Activated CD4-positive, alpha-beta memory T cell treated with anti-CD3 and anti-CD28 coated beads for 36 hours (primary cell): ENCODE measurements at places on chromosomes 6 and 20. TPM values are rescaled to one million over a fixed set of nuclear protein-coding genes. Genes with fewer than 3 reads are reported as not detected.

The MBOAT1 gene
- 14.0 TPM for total RNA-seq

The SPTLC3 gene
- total RNA-seq = 0.26 TPM

The HTR1B gene
- not detected for total RNA-seq

The SLC22A7 gene
- not detected for total RNA-seq

The OLIG3 gene
- total RNA-seq = 0.15 TPM

The GSTA4 gene
- 22.3 TPM for total RNA-seq

GRCh38 chr6:81570681-81571080, 181.8 kb downstream of the TENT5A start:
- H3K27me3 ChIP-seq = no peaks in the 10 kb centered on the region
- DNase-seq = no peak
- no peaks in the 10 kb centered on the region for H3K4me1 ChIP-seq
- H3K4me3 ChIP-seq = no peak overlapping the region
- no peaks in the 10 kb centered on the region for H3K36me3 ChIP-seq
- H3K27ac ChIP-seq = no peak overlapping the region

DNA sequence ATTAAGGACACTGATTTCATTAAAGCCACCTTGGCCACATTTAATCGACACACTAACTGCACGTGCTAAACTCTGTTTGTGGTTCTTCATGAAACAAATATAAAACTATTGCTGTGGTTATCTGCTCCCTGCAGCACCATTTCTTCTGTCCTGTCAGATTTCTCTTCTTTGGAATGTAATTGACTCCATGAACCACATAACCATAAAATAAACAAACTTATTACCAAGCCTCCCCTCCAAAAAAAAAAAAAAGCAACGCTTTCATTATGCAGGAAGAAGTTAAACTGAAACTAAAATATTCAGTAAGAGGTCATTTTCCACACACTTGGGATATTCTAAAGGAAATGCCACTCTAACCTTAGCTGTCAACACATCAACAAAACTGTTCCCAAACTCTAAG, 319.1 kb upstream of the NT5E start:
- no peaks in the 10 kb centered on the region for H3K27me3 ChIP-seq
- H3K4me1 ChIP-seq = no peaks in the 10 kb centered on the region
- no peak overlapping the region for H3K27ac ChIP-seq
- no peaks in the 10 kb centered on the region for H3K36me3 ChIP-seq

DNA sequence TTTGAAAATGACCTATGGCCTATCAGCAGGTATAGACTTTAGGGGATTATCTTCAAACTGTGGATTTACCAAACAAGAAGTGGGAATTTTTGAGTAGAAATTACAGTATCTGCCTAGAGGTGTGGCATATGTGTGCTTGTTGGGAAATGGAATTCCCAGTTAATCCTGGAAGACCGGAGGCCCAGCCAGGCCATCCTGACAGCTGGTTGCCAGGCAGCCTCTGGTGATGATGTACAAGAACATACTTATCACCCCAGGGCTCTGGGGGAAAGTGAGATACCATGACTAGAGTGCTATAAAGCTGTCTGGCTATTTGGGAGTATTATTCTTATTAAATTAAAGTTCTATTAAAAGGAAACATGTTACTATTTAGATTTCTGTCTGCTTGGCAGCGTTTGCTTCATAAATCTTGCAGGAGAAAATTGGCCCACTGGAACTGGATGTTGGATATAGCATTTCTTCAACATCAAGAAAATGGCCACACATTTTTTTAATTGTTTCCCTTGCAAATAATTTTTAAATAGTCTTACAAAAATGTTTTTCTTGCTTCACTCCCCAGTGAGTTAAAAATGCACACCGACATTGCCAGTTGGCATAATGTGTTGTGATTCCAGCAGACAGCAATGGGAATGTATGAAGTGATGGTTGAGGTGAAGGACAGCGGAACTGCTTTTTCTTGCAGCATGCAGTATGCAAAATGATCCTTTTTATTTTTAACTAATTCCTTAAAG, 187.8 kb downstream of the MYLK4 start:
- peaks cover 11% of the 10 kb centered on the region for H3K4me1 ChIP-seq
- no peak for DNase-seq
- no peaks in the 10 kb centered on the region for H3K36me3 ChIP-seq
- H3K27me3 ChIP-seq = peaks cover 64% of the 10 kb centered on the region

DNA sequence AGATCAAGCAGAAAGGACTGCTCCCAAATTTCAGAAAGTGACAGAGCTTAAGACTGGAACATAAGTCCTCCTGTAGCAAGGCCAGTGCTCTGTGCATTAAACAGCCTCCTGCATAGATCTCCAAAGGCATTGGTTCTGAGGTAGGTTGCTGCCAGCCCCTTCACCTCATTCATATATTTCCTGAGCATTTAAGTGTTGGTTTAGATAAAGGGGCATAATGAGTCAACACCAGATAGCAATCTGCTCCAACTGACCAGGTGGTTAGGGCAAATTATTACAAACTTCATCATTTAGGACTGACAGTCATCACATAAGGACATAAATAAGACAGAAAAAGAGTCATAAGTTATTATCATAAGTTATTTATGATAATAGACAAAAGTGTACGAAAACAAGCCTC, 10.7 kb downstream of the PTPRK start:
- DNase-seq = no peak
- no peak overlapping the region for H3K4me3 ChIP-seq
- H3K36me3 ChIP-seq = no peaks in the 10 kb centered on the region

- no peaks in the 10 kb centered on the region for H3K27me3 ChIP-seq
- H3K4me3 ChIP-seq = peak overlapping the region; percentile 38
- H3K27ac ChIP-seq = peak overlapping the region; percentile 75
These were observed 143.2 kb upstream of the ZNF217 start for GRCh38 chr20:53736757-53737395.

- no peaks in the 10 kb centered on the region for H3K36me3 ChIP-seq
- DNase-seq = no peak
- no peaks in the 10 kb centered on the region for H3K27me3 ChIP-seq
- H3K27ac ChIP-seq = no peak overlapping the region
- no peak overlapping the region for H3K4me3 ChIP-seq
These were observed 213.5 kb downstream of the RFPL4B start for GRCh38 chr6:112560651-112561050.

GRCh38 chr6:144758602-144759001, 473.5 kb downstream of the UTRN start:
- no peaks in the 10 kb centered on the region for H3K4me1 ChIP-seq
- DNase-seq = no peak
- peaks cover 7% of the 10 kb centered on the region for H3K36me3 ChIP-seq
- no peaks in the 10 kb centered on the region for H3K27me3 ChIP-seq
- H3K27ac ChIP-seq = no peak overlapping the region
- H3K4me3 ChIP-seq = no peak overlapping the region

- no peak for DNase-seq
- H3K4me3 ChIP-seq = no peak overlapping the region
- no peaks in the 10 kb centered on the region for H3K36me3 ChIP-seq
- H3K27me3 ChIP-seq = peaks cover 6% of the 10 kb centered on the region
- H3K27ac ChIP-seq = no peak overlapping the region
These were observed 160.3 kb upstream of the CDYL start for GRCh38 chr6:4615891-4616290.

DNA sequence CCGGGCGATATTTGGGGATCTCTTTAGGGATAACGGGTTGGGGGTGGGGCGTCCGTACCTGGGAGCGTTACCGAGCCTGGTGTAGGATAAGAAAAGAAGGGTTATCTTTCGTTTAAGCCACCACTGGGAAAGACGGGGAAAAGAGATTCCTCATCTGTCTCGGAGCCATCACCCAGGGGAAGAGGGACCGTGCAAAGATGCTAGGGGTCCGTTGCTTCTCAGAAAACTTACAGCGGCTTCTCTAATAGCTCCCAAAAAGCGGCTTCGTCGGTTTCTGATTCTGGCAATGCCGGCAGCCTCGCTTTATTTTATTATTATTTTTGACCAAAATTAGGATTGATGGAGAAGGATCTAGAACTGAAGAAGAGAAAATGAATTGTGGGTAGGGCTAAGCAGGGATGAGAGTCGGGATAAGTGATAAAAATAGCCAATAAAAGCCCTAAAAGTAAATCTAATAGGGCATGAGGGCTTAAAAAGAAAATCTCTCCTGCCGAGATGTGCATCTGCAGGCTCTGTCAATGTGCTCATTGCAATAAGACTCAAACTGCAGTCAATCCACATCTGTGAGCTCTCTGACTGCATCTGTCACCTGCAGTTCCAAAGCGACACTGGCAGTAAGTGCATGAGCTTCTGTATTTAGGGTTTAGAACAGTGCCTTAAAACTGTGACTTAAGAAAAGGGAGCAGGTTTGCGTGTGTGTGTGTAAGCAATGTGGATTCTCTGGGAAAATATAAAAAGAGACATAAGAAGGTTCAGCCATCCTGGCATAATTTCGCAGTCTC, 801 bp downstream of the TBPL1 start:
- peak overlapping the region; percentile 89 for H3K27ac ChIP-seq
- peak overlapping the region; percentile 93 for H3K4me3 ChIP-seq
- no peaks in the 10 kb centered on the region for H3K27me3 ChIP-seq
- DNase-seq = no peak
- H3K4me1 ChIP-seq = peaks cover 40% of the 10 kb centered on the region

- H3K36me3 ChIP-seq = no peaks in the 10 kb centered on the region
- H3K4me3 ChIP-seq = no peak overlapping the region
- DNase-seq = peak; percentile 89
- H3K27ac ChIP-seq = peak overlapping the region; percentile 75
These were observed 80.3 kb downstream of the ZDHHC14 start for GRCh38 chr6:157461000-157461915.

- no peak overlapping the region for H3K27ac ChIP-seq
- no peak overlapping the region for H3K4me3 ChIP-seq
- no peaks in the 10 kb centered on the region for H3K36me3 ChIP-seq
- H3K4me1 ChIP-seq = no peaks in the 10 kb centered on the region
These were observed 56.3 kb downstream of the ANKS1A start for GRCh38 chr6:34945317-34945716.
